ENCODE measurements at places on chromosomes 7 and 10. TPM values are rescaled to one million over a fixed set of nuclear protein-coding genes. Genes with fewer than 3 reads are reported as not detected.

The HERC4 gene
- total RNA-seq: 88.7 TPM

The MAP3K8 gene
- 1.2 TPM for total RNA-seq

The POLR2J3 gene
- total RNA-seq: 39.3 TPM

The PLAU gene
- total RNA-seq: 85.7 TPM

The C7orf57 gene
- total RNA-seq: 2.6 TPM

The GPC2 gene
- total RNA-seq: 4.0 TPM

The CREB3L2 gene
- 63.5 TPM for total RNA-seq

The OR2A5 gene
- total RNA-seq: not detected

The PAPOLB gene
- total RNA-seq: under 0.01 TPM
